ENCODE measurements at places on chromosomes 4 and X.

- no peak for DNase-seq
These were observed 13.5 kb downstream of the ASB11 start for GRCh38 chrX:15301924-15302323.

- DNase-seq: no peak
These were observed 162.4 kb downstream of the ASB9 start for GRCh38 chrX:15107367-15107988.

GRCh38 chr4:13881892-13882291 lies 254.4 kb upstream of the BOD1L1 start:
- DNase-seq: no peak

GRCh38 chr4:65535113-65535512 lies 135.2 kb downstream of the EPHA5 start:
- no peak for DNase-seq

- no peak for DNase-seq
These were observed 41.0 kb upstream of the UCP1 start for GRCh38 chr4:140609548-140610425.

- no peak for DNase-seq
These were observed 11.7 kb downstream of the OTUD5 start for GRCh38 chrX:48945517-48946348.

DNA sequence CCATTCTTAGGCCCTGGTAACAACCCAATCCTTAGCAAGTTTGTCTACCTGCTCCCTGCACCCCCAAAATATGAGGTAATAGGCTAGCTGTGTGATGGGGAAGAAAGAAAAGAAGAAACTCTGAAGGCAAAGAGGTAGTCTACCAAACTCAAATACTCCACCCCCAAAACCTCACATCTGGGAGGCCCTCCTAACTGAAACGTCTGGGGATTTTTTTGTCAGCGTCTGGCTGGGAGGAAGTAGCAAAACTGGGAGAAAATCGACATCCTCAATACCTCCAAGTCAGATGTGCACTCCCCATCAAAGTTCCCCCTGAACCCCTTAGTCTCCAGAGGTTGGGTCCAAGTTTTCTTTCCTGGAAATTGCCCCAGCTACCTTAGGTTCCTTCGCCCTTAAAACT lies 1.0 kb downstream of the LAMP2 start:
- no peak for DNase-seq

DNA sequence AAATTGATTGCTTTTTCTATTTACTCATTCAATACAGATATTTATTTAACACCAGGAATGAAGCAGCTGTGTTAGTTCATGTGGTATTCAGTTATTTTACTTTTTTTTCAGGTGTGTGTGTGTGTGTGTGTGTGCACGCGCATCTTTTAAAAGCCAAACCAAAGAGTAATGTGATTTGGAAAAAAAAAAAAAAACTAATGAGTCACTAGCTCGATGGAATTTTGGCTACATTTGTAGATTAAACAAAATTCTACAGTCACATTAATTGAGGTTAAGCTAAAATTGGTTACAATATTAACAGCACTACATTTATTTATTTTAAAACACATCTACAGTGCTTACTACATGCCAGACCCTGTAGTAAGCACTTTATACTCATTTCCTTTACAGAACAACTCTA lies 66.8 kb downstream of the HHIP start:
- DNase-seq: no peak

- DNase-seq: no peak
These were observed 33.8 kb downstream of the TXK start for GRCh38 chr4:48100256-48100655.

DNA sequence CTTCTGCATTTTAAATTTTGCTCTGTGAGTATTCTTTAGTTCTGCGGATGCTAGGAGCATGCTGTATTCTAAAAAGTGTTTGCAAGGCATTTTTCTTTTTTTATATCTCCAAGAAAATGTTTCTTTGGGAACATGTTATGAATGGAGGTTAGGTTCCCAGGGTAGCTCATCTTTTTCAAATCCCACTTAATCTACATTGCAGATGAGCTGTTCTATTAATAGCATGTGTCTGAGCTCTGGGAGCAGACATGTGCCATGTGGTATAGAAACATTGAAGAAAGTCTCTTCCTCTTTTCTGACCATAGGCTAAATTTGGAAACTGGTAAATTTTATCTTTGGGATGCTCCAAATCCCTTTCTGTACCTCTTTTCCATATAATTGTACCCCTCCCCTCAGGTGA lies 23.2 kb downstream of the DIAPH2 start:
- DNase-seq: no peak

GRCh38 chr4:182901337-182901736 lies 15.8 kb downstream of the DCTD start:
- no peak for DNase-seq
